ENCODE measurements at places on chromosomes 4 and X.

DNA sequence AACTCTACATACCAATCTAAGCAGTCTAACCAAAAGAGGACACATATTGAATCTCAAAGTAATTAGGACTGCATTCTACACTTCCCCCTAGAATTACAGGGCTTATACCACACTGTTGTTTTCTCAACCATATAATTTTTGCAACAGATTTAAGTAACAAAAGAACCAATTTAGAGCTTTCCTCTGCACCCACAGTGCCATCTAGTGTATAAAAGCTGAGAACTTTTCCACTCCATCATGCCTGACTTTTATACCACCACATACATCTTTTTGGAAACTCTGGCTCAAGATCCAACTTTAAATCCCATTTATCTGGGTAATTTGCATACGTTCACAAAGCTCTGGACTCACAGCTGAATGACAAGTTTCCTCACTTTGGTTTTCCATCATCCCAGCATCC, 99.5 kb downstream of the EFHC2 start:
- H3K4me1 ChIP-seq = no peaks in the 10 kb centered on the region
- no peaks in the 10 kb centered on the region for H3K27me3 ChIP-seq
- H3K27ac ChIP-seq = no peak overlapping the region
- H3K4me3 ChIP-seq = no peak overlapping the region

GRCh38 chr4:158630893-158631292, 40.8 kb downstream of the C4orf46 start:
- no peak for DNase-seq
- no peak overlapping the region for H3K4me3 ChIP-seq
- no peaks in the 10 kb centered on the region for H3K27me3 ChIP-seq
- H3K27ac ChIP-seq = no peak overlapping the region
- no peaks in the 10 kb centered on the region for H3K4me1 ChIP-seq

- DNase-seq = no peak
- peaks cover 11% of the 10 kb centered on the region for H3K27me3 ChIP-seq
- H3K4me3 ChIP-seq = no peak overlapping the region
- H3K36me3 ChIP-seq = peaks cover 64% of the 10 kb centered on the region
- H3K27ac ChIP-seq = no peak overlapping the region
- H3K4me1 ChIP-seq = no peaks in the 10 kb centered on the region
Measured at GRCh38 chrX:47156611-47157520, 11.8 kb downstream of the RBM10 start.

DNA sequence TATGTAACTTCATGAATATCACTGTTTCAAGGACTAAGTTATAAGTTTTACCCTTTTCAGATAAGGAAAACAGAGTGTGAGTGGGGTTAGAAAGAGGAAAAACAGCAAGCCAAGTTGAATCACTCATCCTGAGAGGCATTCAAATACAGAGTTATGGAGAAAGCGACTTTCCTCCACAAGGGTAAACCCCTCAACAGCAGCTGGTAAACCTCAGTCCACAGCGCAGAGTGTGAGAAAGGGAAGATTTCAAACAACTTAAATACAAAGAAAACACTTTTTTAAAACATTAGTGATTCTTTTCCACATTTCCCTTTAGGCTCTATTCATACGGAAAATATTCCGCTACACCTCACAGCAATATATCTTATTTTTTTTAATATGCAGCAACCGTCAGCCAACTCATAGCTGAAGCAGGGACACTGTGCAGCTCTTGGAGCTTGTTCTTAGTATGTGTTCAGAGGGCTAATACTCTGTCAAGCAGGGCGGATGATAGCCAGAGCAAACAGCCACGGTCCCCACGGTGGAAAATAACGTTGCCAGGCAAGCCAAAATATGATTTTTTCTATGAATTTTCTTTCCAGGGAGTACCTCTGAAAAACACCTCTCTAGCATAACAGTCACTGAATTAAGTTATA, 488.9 kb upstream of the FAT1 start:
- H3K27me3 ChIP-seq = no peaks in the 10 kb centered on the region
- H3K4me3 ChIP-seq = no peak overlapping the region
- H3K27ac ChIP-seq = no peak overlapping the region
- no peaks in the 10 kb centered on the region for H3K36me3 ChIP-seq
- no peak for DNase-seq

- no peak overlapping the region for H3K4me3 ChIP-seq
- no peaks in the 10 kb centered on the region for H3K4me1 ChIP-seq
- no peaks in the 10 kb centered on the region for H3K36me3 ChIP-seq
- peak; percentile 52 for DNase-seq
- peaks cover 10% of the 10 kb centered on the region for H3K27me3 ChIP-seq
Measured at GRCh38 chr4:130563185-130563888, 1467.4 kb downstream of the C4orf33 start.

DNA sequence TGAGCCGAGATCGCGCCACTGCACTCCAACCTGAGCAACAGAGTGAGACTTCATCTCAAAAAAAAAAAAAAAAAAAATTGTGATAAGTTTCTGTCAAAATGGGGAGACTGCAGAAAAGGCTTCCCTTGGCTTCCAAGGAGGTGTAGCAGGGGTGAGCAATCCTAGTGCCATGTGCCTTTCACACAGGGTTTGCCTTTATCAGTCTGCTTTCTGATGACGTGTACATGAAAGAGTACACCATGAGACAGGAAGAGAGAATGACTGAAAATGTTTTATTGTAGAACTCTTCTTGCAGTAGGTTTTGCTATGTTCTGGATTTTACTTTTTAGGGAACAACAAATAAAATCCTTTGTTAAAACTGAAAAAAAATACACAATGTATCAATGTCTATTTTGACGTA, 23.4 kb upstream of the ZFP42 start:
- H3K27me3 ChIP-seq = no peaks in the 10 kb centered on the region
- no peak overlapping the region for H3K27ac ChIP-seq
- no peaks in the 10 kb centered on the region for H3K4me1 ChIP-seq

DNA sequence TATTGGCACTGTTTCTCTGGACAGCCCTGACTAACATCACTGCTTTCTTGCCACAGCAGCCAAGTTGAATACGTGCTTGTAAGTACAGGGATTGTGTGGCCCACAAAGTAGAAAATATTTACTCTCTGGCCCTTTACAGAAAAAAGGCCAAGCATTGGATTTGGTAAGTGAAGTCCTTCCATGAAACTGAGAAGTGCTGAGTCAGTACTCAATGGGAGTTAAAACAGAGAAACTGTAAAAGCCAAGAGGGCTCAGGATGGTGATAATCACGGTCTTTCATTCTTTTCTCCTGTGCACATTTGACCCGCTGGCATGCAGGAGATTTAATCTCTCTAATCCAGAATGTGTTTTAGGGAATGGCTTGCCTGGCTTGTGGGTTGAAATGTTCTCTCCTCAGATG, 46.1 kb downstream of the TBL1X start:
- peaks cover 10% of the 10 kb centered on the region for H3K36me3 ChIP-seq
- H3K4me1 ChIP-seq = no peaks in the 10 kb centered on the region
- H3K27ac ChIP-seq = no peak overlapping the region
- H3K4me3 ChIP-seq = no peak overlapping the region
- no peak for DNase-seq

- H3K4me1 ChIP-seq = peaks cover 21% of the 10 kb centered on the region
- no peaks in the 10 kb centered on the region for H3K27me3 ChIP-seq
- H3K27ac ChIP-seq = no peak overlapping the region
- DNase-seq = no peak
- H3K36me3 ChIP-seq = peaks cover 12% of the 10 kb centered on the region
- H3K4me3 ChIP-seq = peak overlapping the region; percentile 81
Measured at GRCh38 chr4:165331359-165331758, 3.9 kb downstream of the MSMO1 start.

DNA sequence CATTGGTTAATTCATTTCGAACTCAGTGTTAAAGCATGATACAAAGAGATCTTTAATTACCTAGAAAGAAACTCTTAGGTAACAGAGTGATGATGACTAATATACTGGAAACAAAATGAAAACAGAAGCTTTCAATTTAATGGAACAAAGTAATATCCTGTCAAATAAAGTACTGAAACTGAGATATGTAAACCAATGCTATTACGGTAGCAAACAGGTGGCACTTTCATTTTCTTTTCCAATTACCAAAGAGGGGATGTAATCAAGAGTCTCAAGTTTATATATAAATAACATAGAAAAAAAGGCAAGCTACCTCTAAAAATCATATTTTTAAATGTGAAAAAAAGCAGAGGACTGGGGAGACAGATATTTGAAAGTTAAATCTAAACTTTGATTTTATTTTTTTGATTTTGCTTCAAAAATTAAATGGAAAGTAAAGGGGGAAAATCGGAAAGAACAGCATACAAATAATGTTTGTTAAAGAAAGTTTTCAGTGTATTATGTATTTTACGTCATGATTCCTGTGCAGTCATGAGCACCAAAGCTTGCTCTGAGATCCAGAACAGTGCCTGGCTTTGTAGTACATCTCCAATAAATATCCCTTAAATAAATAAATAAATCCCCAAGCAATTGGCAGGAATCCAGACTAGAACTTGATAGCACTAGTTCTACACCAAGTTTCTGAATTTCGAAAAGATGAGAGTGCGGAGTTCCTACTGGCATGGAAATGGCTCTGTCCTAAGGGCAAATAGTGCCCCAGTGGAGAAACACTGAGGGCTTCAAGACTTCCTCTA, 25.0 kb upstream of the RAPGEF2 start:
- H3K4me1 ChIP-seq = no peaks in the 10 kb centered on the region
- no peak for DNase-seq
- no peaks in the 10 kb centered on the region for H3K27me3 ChIP-seq
- no peak overlapping the region for H3K27ac ChIP-seq

DNA sequence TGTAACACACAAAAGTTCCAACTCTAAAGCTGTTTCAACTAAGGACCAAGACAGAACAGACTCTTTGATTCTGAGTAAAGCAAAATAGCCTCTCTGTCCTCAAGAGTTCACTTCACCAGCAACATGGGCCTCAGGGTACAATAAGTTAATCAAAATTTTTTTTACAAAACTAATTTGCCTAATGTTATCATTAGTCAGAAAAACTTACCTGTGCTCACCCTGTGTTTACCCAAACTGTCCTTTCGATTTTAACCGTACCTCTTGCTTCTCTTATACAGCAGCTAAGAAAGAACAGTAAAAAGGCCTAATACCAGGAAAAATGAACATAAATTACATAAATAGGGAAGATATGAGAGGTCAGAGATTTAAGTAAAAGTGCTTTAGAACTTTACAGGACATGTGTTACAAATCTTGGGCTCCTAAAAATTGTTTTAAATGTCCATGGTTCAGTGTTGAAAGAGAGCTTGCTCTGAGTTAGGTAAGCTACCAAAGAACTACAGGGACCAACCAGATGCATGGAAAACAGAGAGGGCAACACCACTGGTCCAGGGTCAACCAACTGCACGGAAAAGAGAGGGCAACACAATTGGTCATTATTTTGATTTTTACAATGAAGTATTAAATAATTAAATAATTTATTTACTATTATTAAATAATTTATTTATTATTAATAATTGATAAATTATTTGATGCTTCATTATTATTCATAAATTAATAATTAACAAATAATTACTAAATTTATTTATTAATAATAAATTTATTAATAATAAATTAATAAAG, 73.1 kb downstream of the FAT1 start:
- no peak overlapping the region for H3K4me3 ChIP-seq
- no peaks in the 10 kb centered on the region for H3K27me3 ChIP-seq
- no peak overlapping the region for H3K27ac ChIP-seq

DNA sequence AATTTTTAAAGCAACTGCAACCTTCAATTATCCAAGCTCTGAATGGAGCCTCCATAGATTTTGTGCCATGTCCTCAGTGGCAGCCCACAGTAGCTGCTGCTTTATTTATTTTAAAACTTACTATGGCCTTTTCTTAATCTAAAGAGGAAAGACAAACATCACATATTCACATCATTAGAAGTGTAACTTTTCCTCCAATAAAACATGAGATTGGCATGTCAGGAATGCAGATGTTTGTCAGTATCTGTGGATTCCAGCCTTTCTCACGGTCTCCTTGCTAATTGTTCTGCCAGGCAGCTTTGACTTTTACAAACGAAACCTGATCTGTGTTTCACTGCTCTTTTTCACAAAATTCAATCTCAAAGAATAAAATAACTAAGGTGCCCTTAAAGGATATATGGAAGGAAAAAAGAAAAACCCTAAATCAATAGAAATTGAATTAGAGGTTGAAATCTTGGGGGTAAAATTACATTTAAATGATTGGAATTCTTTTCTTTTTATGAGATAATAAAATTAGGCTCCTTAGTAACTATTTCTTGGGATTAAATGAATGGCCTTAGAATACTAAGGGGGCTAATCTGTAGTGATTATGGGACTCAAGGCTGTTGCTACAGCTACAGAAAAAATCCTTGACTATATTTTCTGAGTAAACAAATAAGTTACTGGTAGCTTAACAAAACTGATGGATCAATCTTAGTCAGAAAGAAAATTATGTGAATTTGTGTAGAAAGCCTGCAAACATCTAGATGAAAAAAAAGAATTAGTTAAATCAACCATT, 151.3 kb downstream of the RTL9 start:
- peaks cover 4% of the 10 kb centered on the region for H3K4me1 ChIP-seq
- peak overlapping the region; percentile 76 for H3K27ac ChIP-seq
- H3K4me3 ChIP-seq = no peak overlapping the region
- DNase-seq = peak; percentile 24
- no peaks in the 10 kb centered on the region for H3K36me3 ChIP-seq
- H3K27me3 ChIP-seq = no peaks in the 10 kb centered on the region

GRCh38 chrX:150155436-150156035, 207.6 kb upstream of the MAMLD1 start:
- no peak for DNase-seq
- no peaks in the 10 kb centered on the region for H3K36me3 ChIP-seq
- no peak overlapping the region for H3K27ac ChIP-seq
- no peaks in the 10 kb centered on the region for H3K4me1 ChIP-seq
- H3K27me3 ChIP-seq = peaks cover 9% of the 10 kb centered on the region

GRCh38 chrX:997631-998137, 214.8 kb downstream of the CRLF2 start:
- H3K27ac ChIP-seq = peak overlapping the region; percentile 87
- H3K4me3 ChIP-seq = no peak overlapping the region
- peaks cover 9% of the 10 kb centered on the region for H3K4me1 ChIP-seq
- H3K27me3 ChIP-seq = no peaks in the 10 kb centered on the region
- DNase-seq = peak; percentile 56
- H3K36me3 ChIP-seq = no peaks in the 10 kb centered on the region

DNA sequence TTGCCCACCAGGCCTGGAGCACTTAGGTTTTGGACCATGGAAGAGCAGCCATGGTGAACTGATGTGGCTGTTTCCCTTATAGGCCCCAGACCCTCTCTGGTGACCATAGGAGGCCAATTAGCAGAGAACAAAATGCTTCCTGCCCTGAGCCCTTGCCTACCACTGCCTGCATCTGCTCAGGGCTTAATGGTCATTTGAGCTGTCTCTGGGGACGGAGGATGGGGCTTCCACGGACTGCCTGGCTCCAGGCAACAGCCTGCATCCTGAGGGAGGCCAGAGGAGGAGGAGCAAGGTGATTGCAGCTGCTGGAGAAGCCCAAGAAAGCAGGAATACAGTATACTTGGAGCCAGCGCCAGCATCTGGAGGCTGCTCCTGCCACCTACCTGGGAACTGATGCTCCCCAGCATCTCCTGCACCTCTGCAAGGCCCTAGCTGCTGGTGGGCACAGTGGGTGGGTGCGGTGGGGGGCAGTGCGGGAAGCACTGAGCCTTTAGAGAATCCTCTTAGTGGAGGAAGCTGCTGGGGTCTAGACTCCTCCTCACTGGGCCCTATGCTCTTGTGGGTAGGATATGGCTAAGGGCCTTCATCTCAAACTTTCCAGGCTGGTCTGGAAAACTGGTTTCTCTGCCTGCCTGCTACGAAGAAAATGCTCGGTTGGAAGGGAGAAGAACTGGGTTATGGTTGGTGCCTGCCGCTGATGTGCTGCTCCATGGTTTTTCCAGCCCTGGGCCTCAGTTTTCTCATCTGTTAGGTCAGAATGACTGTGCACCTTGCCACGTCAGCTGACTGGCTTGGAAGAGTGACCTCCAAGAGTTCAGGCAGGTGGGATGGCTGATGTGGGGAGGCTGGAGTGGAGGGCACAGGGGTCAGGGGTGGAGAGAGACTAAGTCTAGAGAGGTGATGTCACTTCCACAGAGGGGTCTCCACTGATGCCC, 158.8 kb upstream of the PJA1 start:
- no peaks in the 10 kb centered on the region for H3K4me1 ChIP-seq
- no peak for DNase-seq
- no peak overlapping the region for H3K27ac ChIP-seq
